ENCODE measurements at places on chromosomes 6 and 20.

DNA sequence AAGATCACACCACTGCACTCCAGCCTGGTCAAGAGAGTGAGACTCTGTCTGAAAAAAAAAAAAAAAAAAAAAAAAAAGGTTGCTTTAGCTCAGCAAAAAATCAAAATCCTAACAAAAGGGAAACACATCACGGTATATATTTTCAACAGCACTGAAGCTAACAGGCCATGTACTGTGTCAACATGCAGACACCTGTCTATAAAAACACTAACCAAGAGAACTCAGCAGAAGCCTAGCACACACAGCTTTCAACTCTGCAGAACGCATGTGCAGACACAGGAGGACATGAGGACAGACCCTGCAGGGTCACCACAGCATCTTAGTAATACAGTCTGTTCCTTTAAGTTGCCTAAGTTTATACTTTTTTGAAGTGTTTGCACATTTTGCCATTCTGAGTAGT is 13.5 kb downstream of the NINL start:
- no peak for DNase-seq

- DNase-seq: no peak
Measured at GRCh38 chr6:150906641-150907326, 41.3 kb downstream of the MTHFD1L start.

DNA sequence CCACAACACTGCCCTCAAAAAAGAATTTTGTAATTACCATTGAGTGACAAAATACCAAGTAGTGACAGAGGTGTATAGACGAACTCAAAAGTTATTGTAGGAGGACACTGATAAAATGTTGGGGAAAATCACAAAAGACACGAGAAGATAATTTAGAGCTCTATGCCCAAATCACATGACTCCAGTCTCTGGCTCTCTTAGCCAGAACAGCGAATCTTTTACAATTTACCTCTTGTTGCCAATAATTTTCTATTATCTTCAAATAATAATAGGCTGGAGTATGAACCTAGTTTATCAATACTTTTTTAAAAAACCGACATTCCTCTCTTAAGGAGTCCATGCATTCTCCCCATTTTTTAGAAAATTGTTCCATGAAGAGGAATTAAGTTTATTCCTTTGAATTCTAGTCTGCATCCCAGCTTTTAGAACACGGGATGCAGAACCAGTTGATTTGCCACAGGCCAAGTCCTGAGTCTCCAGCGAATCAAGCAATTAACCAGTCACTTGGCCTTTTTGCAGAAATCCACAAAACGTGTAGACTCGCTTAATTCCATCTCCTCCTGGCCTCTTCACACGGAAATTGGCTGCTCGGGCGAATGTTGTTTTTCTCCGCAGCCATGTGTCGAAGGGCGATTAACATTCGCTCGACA is 507 bp upstream of the RIPPLY2 start:
- no peak for DNase-seq

DNA sequence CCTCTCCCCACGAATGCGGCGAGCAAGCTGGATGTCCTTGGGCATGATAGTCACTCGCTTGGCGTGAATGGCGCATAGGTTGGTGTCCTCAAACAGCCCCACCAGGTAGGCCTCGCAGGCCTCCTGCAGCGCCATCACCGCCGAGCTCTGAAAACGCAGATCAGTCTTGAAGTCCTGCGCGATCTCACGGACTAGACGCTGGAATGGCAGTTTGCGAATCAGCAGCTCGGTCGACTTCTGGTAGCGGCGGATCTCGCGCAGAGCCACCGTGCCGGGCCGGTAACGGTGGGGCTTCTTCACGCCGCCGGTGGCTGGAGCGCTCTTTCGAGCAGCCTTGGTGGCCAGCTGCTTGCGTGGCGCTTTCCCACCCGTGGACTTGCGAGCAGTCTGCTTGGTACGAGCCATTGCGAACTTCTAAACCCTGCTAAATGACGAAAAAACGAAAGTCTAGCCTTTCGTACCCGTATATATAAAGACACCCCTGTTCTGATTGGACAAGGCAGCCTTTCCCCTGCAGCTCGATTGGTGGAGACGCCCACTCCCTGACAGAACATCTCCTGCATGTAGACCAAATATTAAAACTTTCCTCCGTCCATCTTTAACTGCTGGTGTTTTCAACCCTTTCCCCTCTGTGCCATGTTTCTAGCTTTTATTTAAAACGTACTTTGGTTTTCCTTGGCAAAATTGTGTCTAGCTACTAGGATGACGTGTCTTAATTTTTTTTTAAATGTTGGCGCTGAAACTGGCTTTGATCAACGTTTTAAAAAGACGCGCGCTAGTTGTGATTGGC is 109.8 kb downstream of the HFE start:
- no peak for DNase-seq

- DNase-seq: no peak
Measured at GRCh38 chr6:10970731-10971130, 73.4 kb downstream of the ELOVL2 start.

- no peak for DNase-seq
Measured at GRCh38 chr20:9411833-9412232, 102.6 kb upstream of the LAMP5 start.

DNA sequence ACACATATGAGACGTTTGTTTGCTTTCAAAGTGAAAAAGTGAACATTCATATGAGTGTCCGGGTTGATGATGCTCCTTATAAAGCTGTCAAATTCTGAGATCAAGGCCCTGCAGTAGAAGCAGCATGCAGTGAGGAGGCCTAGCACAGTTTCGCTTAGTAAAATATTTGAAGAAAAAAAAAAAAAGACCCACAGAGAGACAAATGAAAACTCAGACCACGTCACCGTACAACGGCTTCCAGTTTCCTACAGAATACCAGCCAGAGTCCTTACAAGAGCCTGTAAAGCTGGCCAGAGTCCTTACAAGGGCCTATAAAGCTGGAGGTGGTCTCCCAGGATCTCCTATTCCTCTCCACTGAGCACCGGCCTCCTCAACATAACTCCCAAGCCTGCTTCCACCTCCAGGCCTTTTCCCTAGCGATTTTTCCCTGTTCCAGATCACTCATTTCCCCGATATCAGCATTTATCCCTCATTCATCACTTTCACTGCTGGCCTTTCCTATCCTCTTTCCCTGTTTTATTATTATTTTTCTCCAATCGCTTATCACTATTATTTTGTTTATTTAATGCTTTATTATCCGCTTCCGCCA is 1.5 kb upstream of the HMGN4 start:
- DNase-seq: no peak

DNA sequence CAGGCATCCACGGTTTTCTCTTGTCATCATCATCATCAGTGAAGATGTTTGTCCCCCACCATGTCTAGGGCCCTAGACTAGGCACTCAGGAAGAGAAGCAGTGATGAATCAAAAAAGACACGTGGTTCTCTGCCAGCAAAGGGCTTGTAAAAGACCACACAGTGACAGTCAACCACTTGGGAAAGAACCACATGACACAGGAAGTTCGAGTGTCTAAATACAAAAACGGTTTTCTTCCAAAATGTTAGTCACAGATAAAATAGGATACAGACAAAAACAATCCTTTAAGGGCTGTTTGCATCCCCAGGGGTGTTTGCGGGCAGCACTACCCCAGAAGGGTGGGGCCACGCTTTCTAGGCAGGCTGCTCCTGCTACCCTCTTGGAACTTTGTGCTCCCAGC is 356.8 kb upstream of the AGPAT4 start:
- DNase-seq: no peak

- no peak for DNase-seq
Measured at GRCh38 chr20:37986873-37987601, 46.2 kb downstream of the TTI1 start.

- no peak for DNase-seq
Measured at GRCh38 chr6:128919412-128920180, 36.7 kb downstream of the LAMA2 start.

GRCh38 chr20:6577451-6577850 is 190.0 kb upstream of the BMP2 start:
- no peak for DNase-seq
